T-helper 2 cell (primary cell): ENCODE measurements at places on chromosomes 4 and X.

DNA sequence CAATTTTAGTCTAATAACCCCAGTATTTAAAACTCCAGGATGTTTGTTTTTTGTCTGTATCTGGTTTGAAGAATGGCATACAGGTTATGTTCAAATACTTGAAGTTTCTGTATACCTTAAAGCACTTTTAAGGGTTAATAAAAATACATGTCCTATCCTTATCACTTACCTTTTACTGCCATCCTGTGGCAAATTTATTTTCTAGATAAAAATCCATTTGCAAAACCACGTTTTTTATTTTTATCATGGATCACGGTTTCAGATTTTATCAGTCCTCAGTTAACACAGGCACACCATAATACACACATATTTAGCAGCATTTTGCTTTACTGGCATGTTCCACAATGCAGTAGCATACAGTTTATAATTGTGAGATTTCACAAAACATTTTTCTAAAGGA lies 113.3 kb upstream of the H2AZ1 start:
- DNase-seq = no peak

- no peak for DNase-seq
These were observed 43.8 kb upstream of the SETD7 start for GRCh38 chr4:139599594-139600374.

GRCh38 chr4:128177498-128177897 lies 110.1 kb downstream of the PGRMC2 start:
- no peak for DNase-seq

DNA sequence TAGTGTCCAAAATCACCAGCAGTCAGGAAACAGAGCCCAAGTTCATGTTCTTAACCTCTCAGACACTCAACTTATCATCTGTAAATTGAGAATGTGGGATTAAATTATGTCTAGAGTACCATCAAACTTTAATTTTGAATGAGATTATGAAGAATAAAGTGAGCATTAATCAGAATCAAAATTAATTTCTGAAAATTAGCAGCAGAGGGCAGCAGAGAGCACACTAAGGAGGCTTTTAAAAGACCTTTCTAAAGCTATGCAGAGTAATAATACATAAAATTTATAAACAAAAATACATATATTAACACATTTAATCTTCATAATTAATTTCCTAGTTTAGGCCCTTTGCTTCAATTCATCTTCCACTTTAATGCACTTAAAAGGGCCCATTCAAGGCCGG lies 7.1 kb downstream of the TASL start:
- no peak for DNase-seq

DNA sequence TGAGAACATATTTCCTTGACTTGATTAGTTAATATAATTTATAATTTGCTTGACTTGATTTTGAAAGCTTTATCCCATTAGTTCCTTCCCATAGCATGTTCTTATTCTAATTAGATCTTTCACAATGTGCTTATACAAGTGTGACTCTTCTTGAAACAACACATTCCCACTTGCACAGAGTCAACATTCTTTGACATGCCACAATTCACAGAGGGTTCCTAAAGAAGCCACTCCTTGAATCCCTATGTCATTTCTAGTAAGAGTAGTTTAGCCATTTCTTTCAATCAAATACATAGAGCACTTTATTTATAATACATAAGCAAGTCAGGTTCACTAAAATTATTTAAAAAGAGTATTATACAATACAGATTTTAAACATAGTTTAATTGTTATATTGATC lies 228.9 kb upstream of the GRID2 start:
- no peak for DNase-seq

DNA sequence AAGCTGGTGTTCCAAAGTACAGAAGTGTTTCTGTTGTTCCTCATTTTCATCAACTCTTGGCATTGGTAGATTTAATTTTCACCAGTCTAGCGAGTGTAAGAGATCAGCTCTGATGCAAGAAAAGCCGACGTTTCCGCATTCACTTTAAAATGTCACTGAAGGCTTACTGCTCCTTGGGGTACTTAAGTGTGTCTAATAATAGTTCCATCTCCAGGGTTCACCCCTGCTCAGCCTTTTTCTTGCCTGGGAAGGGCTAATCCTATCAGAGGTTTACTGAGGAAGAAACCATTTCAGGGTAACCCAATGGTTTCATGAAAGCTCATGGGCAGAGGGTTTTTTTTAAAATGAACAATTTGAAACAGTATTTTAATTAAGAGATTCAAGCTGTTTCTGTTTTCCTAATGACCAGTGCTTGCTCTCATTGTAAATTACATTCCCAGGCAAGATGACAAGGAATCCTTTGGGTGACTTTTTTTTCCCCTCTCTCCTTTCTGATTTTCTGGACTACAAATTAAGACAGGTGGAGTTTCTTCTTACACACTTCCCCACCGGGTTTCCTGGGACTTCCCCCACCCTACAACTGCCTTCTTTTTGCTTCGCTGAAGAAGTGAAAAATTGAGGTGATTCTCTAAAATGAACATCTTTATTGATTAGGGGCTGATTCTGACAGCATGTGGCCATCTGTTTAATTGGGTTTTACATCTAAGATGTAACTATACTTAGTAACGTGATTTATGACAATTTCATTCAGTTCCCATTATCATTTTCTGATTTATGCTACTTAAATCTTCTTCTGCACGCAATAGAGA lies 78.7 kb upstream of the CBLL2 start:
- DNase-seq = no peak

- DNase-seq = no peak
These were observed 64.2 kb downstream of the TET2 start for GRCh38 chr4:105210916-105211315.

DNA sequence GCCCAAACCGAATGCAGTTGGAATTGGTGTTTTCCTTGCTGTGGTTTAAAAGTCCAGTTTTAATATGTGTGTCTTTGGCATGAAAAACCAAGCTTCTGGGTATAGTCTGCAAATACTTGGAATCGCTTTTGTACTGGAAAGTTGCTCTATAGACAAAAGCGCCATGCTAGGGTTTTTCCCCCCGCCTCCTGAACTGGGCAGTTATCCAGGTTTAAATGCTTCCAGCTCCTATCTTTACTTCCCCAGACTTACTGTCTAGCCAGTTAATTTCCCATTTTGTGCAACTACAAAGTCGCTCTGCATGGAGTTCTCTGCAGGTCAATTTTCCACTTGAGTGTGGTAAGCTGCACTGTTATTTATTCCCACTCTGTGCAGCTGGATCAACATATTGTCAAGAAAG lies 2.7 kb downstream of the RASL11B start:
- DNase-seq = no peak

GRCh38 chr4:77599378-77599777 lies 6.2 kb upstream of the CXCL13 start:
- no peak for DNase-seq
